ENCODE measurements at places on chromosomes 12 and 14.

DNA sequence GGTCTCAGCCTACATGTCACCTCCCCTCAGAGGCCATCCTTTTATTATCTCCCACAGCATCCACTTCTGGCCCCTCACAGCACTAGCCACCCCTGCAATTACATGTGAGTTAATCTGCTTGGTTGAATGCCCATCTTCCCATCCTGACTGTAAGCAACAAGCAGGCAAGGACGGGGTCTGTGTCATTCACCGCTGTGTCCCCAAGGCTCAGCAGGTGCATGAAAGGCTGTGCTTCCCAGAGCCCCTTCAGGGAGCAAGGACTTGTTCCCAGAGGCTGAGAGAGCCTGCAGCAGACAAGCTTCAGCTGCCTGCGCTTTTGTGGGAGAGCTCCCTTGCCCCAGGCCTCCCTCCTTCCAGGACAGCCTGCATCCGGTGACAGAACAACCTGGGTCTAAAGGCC is 172.7 kb upstream of the GSC start:
- no peak for DNase-seq

DNA sequence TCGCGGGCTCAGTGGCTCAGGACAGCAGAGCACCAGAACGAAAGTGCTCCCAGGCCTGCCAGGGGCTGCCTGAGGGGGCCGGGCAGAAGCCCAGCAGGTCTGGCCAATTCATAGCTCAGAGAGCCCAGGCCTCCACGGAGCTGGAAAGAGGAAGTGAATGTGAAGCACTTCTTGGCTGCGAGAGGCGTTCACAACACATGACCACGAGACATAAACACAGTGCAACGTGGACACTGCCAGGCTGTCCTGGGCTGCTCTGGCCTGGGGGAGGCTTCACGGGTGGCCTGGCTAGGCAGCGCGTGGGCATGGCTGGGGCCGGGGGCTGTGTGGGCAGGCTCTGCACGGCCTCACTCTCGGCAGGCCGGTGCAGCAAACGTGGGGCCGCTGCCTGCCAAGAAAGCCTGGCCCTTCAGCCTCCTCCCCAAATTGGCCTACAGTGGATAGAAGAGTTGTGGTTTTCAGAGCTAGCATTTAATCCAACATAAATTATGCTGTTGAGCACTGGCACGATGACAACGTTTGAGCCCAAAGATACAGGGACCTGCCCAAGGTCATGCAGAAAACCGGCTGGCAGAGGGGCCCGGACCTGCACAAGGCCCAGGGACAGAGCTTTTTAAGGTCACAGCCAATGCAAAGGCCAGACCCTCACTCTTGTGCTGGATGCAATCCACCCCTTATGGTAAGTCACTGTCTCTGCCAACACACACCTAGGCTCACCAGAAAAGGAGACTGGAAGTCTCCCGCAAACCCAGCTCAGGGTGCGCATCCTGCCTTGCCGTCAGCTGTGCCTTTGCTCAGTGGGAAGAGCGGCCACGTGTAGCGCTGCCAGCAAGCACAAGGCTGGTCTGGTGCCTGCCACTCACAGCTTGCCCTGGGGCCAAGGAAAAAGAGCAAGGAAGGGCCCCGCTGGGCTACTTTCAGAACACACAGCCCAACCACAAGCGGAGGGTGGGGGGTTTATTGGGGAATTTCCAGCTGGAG is 8.6 kb downstream of the SLC25A29 start:
- peak; percentile 53 for DNase-seq

GRCh38 chr14:50859296-50859624 is 12.6 kb upstream of the ABHD12B start:
- DNase-seq = no peak

DNA sequence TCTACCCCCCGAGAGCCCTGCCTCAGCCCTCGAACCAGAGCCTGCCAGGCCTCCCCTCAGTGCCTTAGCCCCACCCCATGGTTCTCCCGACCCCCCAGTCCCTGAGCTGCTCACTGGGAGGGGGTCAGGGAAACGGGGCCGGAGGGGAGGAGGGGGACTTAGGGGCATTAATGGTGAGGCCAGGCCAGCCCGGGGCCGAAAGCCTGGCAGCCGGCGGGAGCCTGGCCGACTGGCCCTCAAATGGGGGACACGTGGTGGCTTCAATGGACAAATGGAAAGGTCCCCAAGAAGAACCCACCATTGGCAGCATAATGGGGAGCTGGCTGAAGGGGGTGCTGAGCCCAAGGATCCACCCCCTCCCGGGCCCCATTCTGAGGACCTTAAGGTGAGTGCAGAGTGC is 5.6 kb downstream of the MBD6 start:
- no peak for DNase-seq

GRCh38 chr12:1842183-1842904 is 22.0 kb downstream of the LRTM2 start:
- no peak for DNase-seq

DNA sequence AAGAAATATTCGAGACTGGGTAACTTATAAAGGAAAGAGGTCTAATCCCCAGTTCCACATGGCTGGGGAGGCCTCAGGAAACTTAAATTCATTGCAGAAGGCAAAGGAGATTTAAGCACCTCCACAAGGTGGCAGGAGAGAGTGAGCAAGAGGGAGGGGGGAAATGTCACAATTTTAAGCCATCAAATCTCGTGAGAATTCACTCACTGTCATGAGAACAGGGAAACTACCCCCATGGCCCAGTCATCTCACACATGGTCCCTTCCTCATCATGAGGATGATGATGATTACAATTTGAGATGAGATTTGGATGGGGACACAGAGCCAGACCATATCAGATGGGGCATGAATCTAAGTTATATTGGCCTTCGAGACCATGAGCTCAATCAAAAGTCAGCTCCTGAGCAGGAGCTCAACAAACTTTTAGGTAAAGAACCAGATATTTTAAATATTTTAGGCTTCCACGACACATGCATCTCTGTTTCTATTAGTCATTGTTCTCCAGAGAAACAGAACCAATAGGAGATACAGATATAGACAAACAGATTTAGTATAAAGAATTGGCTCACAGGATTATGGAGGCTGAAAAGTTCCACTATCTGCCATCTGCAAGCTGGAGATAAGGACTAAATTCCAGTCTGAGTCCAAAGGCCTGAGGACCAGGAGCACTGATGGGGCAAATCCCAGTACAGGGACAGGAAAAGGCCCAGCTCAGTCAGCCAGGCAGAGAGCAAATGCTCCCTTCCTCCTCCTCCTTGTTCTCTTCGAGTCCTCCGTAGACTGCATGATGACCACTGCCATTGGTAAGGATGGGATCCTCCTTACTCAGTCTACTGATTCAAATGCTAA is 24.9 kb downstream of the DGLUCY start:
- DNase-seq = peak; percentile 22

GRCh38 chr12:105142259-105142658 is 34.7 kb downstream of the WASHC4 start:
- no peak for DNase-seq

- no peak for DNase-seq
Observed at GRCh38 chr14:92888896-92889295, 34.1 kb upstream of the CHGA start.

DNA sequence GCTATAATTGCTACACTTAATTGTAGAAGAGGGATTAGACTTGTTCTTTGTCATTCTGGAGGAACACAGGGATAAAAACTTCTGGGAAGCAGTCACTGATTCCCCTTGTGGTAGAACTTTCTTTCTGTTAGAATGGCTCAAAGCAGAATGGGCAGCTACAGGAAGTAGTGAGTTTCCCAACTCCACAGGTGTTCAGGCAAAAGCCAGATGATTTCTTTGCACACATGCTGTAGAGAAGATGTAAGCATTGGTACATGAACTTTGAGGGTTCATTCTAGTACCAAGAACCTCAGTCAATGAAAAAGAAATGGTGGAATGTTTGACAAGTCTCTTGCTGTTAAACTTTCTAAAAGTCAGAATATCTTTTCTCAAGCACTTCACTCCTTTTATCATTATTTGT is 4.3 kb downstream of the NDUFA9 start:
- no peak for DNase-seq

- no peak for DNase-seq
Observed at GRCh38 chr12:29429999-29430715, 49.2 kb upstream of the ERGIC2 start.

DNA sequence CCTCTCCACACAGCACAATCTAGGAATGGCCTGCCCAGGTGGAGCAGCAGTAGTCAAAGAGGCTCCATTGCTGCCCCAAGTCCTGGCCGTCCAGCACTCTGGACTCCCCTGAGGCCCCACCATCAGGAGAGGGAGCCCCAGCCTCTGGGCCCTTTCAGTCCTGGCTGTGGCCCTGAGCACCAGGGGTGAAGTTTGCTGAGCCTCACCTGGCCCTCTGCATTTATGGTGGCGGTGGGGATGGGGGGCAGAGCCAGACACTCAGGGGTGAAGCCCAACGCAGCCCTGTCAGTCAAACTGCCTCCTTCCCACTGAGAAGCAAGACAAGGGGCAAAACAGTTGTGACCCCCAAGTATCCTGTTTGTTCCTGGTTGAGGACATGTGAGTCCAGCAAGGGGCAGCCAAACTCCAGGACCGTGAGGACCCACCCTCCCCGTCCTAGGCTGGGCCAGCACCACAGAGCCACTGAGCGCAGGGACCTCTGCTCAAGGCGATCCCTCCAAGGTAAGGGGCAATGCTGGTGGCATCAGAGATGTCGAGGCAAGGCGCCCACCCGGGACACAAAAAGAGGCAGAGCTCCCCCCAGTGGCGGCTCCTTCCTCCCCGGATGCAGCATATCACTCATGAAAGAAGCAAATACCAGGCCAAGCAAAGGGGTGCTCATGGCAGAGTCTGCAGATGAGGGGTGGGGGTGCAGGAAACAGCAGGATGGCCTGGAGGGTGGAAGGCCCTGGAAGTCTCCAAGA is 4.8 kb upstream of the AMN start:
- DNase-seq = no peak

DNA sequence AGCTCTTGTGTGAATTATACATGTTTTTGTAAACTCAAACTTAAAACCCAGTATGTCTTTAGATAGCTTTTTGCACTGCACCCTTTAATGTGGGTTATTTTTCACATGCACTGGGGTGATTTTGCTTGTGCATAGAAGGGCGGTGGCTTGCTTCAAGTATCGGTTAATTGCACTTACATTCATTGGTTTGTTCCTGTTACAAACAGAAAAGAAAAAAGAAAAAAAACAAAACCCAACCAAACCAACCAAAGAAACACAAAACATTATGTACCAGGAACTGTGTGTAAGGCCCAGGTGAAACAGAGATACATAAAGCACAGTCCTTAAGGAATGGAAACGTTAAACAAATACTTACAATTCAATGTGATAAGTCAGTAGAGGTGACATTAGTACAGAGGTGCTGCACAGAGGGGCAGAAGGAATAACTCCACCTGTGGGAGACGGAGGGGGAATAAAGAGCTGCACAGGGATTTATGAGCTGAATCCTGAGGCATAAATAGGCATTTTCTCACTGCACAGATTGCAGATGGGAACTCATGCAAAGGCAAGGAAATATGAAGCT is 151.4 kb downstream of the KTN1 start:
- DNase-seq = no peak

- no peak for DNase-seq
Observed at GRCh38 chr14:69803753-69804152, 6.7 kb upstream of the SLC10A1 start.

- no peak for DNase-seq
Observed at GRCh38 chr12:57130941-57131340, 2.7 kb downstream of the LRP1 start.

- no peak for DNase-seq
Observed at GRCh38 chr12:128415036-128415560, 148.1 kb downstream of the TMEM132C start.

DNA sequence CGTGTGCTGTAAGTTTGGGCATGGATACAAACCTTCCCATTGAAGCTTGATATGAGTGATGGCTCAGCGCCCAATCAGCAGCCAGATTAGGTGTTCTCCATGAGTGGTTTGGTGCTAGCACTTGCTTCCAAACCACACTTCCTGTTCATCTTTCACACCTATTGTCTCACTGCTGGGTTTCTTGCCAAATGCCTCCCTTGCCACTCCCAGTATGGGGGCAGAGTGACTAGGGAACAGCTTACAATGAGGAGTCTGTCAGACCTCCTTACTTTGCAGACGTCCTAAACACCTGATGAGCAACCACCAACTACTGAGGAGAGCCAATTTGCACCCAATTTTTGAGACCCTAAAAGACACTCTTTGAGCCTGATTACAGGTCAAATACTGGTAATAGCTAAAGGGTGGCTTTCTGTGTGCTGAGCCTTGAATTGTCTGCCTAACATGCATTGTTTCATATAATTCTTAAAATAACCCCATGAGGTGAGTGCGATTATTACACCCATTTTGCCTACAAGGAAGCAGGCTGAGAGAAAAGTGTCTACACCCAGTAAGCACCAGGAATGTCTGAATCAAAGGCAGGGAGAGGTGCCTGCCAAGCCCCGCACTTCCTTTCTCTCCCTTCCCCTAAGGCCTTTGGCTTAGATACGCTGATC is 48.4 kb upstream of the FOS start:
- DNase-seq = peak; percentile 24

DNA sequence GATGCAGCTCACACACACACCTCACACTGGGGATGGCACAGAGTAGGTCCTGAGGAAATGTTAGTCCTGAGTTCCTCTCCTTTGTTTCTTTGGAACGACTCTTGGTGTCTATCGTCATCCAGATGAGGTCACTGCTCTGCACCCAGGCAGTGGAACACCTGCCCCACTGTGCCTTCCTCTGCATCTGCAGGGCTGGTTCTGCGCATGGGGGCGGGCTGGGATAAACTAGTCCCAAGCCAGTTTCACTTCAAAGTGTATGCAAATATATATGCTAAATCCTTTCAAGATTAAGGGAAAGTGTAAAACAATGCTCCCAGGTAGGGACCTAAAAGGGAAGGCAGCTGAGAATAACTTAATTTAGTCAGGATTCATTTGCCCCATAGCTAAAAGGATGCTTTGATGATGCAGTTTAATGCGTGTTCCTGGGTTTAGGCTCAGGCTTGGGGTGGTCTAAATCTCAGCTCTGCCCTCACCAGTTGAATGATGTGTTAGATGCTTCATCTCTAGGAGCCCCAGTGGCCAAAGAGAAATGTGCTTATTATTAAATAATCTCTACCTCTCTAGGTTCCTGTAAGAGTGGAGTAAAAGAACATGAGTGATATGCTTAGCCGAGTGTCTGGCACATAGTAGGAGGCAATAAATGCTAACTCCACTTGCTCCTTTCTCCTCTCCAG is 47.1 kb upstream of the OVCH1 start:
- no peak for DNase-seq

DNA sequence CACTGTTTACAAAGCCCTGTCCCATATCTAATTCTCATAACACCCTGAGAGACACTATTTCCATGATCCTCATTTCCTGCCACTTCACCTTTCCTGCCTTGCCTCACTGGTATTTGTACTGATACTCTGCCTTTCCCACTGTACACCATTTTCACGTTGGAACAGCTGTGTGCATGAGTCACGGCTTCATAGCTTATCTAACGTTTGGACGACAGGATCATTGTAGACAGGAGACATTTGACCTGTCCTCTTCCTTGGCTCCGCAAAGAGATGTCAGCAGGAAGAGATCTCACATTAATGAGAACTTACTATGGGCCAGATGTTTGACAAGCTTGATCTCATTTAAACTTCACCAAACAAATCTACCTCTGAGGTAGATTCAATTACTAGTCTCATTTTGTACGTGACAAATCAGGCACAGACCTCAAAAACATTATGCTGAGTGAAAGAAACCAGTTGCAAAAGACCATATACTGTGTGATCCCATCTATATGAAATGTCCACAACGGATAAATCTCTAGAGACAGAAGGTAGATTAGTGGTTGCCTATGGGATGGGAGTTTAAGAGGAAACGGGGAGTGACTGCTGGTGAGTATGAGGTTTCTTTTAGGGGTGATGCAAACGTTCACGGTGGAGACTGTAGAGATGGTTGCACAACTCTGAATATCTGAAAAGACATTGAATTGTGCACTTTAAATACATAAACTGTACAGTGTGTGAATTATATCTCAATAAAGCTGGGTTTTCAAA is 71.2 kb downstream of the KCNK13 start:
- DNase-seq = no peak

All from HFFc6 (cell line).